Small intestine (tissue), 16 donors: ENCODE measurements at places on chromosomes 3 and 15.
A peak's percentile ranks its signal among the peaks of the same experiment; 100 is the strongest.

- DNase-seq: no peak
These were observed 24.9 kb upstream of the TPRG1 start for GRCh38 chr3:189146848-189147247.

GRCh38 chr15:43880406-43881194 lies 53.8 kb downstream of the WDR76 start:
- no peak for DNase-seq

DNA sequence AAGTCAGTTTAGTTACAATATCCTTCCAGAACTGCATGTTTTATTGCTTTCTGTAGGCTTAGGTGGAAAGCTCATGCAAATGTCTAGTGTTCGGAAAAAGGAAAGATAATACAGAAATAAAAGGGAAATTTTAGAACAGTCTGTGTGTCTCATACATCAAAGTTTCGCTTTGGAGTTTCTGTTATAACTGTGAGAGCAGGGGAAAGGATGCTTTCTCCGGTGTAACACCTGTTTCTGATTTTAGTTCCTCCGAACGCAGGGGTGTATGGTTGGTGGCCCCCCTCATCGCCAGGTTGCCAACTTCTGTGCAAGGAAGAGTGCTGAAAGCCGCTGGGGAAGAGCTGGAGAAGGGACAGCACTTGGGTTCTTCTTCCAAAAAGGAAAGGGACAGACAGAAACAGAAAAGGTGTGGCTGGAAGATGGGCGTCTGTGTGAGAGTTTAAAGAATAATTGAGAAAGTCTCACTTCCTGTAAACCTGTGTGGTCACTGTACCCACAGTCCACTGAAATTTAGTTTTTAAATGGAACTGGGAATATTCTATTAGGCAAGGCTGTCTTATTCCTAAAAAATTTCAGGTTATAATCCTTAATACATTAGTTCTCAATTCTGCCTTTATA lies 6.7 kb downstream of the P2RY12 start:
- no peak for DNase-seq

DNA sequence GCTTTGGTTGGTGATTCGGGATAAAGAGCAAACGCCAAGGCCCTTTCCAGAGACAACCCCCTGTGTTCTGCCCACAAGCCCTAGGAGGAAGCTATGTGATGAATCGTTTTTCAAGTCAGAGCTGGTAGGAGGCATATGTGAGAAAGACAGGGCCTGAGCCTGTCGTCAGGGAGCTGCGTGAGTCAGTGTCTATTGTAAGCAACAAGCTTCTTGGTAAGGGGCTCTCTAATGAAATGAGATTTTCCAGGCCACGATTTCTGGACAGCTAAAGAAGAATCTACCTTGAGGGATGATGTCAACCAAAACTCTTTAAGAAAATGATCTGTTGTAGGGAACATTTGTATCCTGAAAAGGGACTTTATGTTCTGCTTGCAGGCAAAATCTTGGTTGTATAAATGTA lies 318.9 kb upstream of the IL12A start:
- peak; percentile 14 for DNase-seq

DNA sequence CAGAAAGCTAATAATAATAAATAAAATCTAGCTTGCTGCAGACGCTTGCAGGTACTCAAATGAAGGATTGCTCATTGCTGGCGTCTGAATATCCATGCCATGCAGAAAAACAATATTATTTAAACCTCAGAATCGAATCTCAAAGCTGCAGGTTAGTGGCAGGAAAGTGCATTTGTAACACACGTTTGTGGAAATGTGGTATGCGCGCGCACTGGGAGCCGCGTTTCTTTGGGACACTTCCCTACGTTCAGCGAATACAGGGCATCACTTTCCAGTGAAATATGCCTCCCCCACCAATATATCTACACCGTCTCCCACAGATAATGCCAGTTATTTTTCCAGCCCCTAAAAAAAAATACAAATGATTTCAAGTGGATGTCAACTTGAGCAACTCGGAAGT lies 37.1 kb downstream of the ZIC4 start:
- no peak for DNase-seq

DNA sequence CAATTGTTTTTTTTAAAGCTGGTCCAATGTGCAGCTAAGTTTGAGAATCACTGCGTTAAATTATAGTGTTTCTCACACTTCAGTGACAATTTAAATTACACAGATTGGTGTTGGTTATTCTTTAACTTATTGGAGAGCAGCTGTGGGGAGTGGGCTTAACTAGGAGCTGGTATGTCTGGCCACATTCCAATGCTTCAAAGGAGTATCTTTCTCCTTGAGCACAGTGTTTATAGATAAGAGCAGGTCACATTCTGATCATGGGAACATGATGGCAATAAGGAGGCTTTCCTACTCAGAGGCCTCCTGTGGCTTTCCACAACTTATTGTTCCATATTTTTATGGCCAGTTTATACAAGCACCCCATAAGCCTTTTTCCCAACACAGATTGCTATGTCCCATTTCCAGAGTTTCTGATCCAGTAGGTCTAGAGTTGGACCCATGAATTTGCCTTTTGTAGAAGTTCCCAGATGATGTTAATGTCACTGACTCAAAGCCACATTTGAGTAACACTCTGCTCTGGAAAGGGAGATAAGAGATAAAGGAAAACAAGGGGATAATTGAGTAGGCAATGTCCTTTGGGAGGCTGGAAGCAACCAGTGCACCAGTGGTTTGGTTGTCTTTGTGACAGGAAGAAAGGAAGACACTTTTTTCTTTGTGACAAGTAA lies 33.0 kb upstream of the PLSCR4 start:
- DNase-seq: peak; percentile 65

DNA sequence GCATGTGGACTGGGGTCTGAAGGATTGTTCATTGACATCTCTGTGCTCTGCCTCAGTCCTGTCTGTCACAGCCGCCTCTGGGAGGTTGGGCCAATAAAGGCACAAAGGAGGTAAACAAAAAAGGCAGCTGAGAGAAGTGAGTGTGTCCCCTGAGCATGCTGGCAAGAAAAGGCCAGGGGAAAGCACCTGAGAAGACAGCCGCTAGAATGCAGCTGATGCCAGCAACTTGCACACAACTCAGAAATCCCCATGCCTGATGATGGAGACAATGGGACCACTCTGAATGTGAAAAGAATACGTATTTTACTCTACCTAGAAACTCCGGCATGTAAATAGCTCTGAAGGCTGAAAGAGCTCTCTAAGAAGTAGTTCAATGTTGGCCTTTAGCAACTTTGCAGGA lies 118.7 kb downstream of the KCNH8 start:
- no peak for DNase-seq

- peak; percentile 51 for DNase-seq
These were observed at the start of gene CELSR3 for GRCh38 chr3:48662753-48663488. Gene CELSR3, minus strand, starts transcription at chr3:48662886. Its CDS starts 252 bp downstream, at chr3:48662634.

GRCh38 chr3:44030285-44030684 lies 211.4 kb upstream of the TOPAZ1 start:
- DNase-seq: no peak

GRCh38 chr3:113537155-113537554 lies 4.8 kb downstream of the SIDT1 start:
- DNase-seq: no peak

DNA sequence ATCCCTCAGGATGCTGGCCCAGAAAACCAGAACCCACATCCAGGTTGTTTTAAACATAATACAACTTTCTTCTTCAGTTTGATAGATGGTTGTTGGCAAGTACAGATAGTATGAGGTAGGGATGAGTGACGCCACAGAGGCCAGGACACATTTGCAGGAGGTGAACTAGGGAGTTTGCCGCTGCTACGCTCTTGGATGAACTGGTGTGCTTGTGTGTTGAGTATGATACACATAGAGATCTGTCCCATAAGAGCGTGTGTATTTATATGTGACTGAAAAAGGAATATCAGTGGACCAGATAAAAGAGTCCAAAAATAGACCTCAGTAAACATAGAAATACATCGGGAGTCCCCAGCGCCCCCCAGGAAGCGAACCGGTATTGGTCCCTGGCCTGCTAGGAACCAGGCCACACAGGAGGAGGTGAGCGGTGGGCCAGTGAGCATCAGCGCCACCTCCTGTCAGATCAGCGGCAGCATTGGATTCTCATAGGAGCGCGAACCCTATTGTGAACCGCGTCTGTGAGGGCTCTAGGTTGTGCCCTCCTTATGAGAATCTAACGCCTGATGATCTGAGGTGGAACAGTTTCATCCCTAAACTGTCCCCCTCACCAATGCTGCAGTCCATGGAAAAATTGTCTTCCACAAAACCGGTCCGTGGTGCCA lies 98.1 kb downstream of the LRRK1 start:
- no peak for DNase-seq

DNA sequence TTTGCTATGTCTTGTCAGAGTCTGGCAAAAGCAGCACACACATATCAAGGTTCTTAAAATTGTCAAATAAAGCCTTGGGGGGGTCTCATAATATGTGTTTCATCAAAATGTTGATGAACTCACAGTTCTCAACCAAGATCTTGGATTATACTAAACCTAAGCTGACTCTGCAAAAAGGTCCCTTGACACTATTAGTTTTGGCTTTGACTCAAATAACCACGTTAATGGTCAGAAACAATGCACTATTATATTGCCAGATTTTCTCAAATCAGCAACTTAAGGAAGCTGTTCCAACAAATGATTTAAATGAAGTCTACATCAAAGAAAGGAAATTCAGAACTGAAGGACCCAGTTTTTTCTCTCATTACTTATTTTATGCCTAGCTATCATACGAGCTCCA lies 1063.9 kb downstream of the ROBO1 start:
- DNase-seq: no peak

- no peak for DNase-seq
These were observed 24.2 kb upstream of the SLC41A3 start for GRCh38 chr3:126107957-126108675.

DNA sequence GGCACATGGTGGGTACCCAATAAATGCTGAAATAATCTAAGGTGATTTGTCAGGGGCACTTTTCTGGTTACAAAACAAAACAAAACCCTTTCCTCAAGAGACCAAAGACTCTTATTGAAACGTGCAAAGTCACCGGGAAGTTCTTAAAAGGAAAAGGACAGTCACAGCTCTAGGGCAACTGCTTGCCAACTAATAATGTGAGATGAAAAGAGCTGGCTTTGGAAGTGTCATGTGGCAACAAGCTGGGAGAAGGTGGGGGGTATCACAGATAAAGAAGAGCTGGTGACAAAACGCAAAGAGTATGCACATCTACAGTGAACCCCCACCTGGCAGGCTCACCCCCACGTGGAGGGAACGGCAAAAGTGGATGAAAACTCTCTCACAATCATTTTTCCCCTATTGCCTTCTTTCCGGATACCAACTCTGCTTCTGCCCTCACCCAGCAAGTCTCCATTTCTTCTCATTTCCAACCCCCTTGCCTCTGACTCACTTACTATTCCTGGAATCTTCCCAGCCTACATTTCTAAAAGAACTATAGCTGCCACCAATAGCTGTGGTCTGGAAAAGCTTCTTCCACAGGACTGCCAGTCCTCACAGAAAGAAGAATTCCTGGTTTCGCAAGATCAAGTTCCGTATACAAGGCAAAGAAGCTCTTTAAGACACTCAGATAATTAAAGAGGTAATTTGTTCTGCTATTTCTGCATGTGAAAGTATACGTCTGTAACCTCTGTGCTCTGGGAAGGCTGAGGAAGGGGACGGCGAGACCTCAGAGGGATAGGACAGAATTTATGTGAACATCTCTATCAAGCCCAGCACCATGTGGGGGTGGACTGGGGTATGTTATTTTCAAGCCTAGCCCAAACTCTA lies 21.8 kb upstream of the ANPEP start:
- DNase-seq: no peak

- DNase-seq: no peak
These were observed 66.1 kb upstream of the CHMP2B start for GRCh38 chr3:87161013-87161412.

GRCh38 chr3:178802259-178802658 lies 266.0 kb downstream of the KCNMB2 start:
- no peak for DNase-seq

DNA sequence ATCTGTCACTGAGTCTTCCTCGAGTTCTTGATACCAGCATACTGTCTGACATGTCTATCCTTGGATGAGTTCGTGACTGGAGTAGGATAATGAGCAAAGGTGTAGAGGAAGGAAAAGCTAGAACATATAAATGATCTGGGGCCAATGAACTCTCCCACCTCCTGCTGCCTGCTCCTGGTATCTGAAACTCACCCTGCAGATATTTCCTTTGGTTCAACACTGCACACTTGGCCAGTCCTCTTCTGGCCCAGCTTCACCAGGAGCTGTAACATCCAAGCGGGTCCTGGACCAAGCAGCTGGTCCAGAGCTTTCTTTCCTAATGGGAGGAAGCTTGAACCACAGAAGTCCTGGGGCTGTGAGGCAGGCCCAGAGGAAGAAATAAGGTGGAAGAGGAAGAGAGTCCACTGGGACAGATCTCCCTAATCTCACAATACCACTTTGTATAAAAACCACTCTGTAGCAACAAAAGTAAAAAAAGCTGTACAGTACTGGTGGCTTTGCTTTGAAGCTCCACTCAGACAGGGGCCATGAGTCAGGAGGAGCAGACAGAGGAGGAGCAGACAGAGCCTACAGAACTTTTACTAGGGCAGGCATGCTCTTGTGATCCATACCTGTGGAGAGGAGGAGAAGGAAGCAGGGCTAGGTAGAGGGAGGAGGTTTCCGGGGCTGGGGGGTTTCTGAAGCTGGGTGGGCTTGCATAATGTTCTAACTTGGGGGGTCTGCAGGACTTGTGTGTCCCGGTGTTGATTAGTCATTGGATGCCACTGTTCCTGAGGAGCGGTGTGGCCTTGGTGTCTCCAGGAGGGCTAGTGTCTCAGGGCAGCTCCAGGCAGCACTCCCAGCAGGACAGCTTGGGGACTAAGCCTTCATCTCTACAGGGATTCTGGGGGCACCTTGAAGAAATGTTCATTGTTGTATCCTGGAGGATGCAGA lies 166.9 kb downstream of the ABHD5 start:
- no peak for DNase-seq
